ENCODE measurements at places on chromosomes 4 and X. TPM values are rescaled to one million over a fixed set of nuclear protein-coding genes. Genes with fewer than 3 reads are reported as not detected.

MAGEB1 gene
- not detected for total RNA-seq

WDR17 gene
- 1.9 TPM for total RNA-seq

CBR4 gene
- total RNA-seq, result 13.6 TPM

AWAT2 gene
- not detected for total RNA-seq

LUZP4 gene
- total RNA-seq, result not detected

DNA sequence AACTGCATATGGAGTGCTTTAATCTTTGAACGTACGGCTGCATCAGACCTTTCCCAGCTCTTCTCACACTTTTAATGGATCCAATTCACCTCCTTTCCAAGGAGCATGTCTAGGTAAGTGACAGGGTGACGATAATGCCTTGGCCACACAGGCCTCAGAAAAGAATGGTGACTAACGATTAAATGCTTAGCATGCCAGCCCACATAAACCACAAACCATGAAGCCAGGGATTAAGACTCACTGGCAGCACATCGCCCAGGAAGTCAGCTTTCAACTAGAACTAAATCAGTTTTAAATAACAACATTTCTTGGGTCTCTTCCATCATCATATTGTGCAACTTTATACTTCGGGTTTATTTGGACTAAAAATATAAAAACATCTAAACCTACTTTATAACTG lies 28.7 kb downstream of the INPP4B start:
- no peak for DNase-seq
- no peak overlapping the region for H3K27ac ChIP-seq
- no peaks in the 10 kb centered on the region for H3K27me3 ChIP-seq
- no peaks in the 10 kb centered on the region for H3K36me3 ChIP-seq
- H3K4me3 ChIP-seq, result no peak overlapping the region

DNA sequence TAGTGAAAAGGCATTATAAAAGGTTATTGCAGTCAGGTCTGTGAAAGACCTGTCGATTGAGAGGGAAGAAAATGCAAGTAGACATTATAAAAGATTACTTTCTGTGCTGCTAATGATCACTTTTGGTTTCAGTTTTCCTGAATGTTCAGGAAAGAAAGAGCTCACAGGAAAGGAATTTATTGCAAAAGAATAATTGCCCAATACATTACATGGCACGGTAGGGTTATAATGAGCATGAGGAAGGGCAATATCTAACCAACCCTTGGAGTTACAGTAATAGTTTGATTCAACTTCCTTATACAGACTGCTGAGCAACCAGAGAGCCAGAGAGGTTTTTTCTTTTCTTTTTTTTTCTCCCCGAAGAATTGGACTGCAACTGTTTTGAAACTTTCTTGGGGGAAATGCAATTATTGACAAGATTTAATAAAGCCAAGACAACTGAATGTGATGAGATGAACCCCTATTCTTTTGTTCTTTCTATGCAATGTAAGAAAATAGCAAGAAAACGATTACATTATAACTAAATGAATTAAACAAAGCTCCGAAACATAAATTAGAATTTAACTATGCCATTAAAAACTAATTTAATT lies 247.0 kb downstream of the C4orf33 start:
- peaks cover 3% of the 10 kb centered on the region for H3K4me1 ChIP-seq
- no peaks in the 10 kb centered on the region for H3K27me3 ChIP-seq
- no peak for DNase-seq
- no peaks in the 10 kb centered on the region for H3K36me3 ChIP-seq

DNA sequence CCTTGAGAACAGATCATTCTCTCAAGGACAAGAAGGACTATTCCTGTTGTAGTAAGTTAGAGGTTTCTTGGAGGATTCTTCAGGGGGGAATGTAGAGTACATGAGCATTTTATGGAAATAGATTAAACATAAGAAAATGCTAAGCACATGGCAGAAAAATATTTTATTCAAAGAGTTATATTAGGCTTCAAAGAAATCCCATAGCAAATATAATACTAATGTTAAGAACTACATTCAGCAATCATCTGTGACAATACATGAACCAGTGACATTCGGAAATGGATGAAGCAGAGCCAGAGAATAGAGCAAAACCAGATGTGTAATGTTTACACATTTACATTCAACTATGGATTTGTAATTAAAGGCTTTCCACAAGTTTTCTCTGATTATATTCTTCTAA lies 288.6 kb downstream of the NAF1 start:
- DNase-seq, result no peak
- H3K4me1 ChIP-seq, result no peaks in the 10 kb centered on the region
- H3K36me3 ChIP-seq, result no peaks in the 10 kb centered on the region
- no peaks in the 10 kb centered on the region for H3K27me3 ChIP-seq
- H3K27ac ChIP-seq, result no peak overlapping the region
- no peak overlapping the region for H3K4me3 ChIP-seq

DNA sequence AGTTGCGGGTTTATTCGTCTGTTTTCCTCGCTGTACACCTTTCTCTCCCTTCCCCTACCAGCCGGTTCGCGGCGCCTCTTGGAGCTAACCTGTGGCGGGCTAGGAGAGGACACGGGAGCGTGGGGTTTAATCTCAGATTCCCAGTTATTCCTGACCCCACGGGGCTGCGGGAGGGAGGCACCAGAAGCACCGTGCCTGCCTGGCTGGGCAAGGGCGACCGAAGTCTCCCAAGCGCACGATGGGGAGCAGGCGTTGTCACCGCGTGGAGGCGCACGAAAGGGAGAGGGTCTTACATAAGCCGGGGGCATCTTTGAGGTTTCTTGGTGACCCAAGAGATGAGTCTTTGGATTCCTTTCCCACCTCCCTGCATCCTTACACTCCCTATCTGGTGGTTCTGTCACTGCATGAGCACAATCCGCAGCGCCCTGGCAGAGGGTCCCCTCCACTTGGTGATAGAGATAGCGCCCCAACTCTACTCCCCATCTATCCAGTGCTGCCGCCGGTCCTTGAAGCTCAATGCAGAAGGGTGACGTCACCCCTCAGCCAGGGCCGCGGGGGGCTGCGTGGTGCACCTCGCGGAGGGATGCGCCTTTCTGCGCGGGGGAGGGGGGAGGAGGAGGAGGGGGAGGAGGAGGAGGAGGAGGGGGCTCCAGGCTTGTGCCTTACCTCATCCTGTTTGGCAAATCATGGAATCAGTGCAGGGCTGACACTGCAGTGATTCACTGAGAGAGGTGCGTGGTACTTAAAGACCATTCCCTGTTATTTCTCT lies 793 bp downstream of the TSPAN7 start:
- peak overlapping the region; percentile 37 for H3K4me3 ChIP-seq
- H3K4me1 ChIP-seq, result no peaks in the 10 kb centered on the region
- no peaks in the 10 kb centered on the region for H3K36me3 ChIP-seq
- no peaks in the 10 kb centered on the region for H3K27me3 ChIP-seq

- no peaks in the 10 kb centered on the region for H3K36me3 ChIP-seq
- H3K4me1 ChIP-seq, result peaks cover 6% of the 10 kb centered on the region
- no peak overlapping the region for H3K27ac ChIP-seq
- no peak overlapping the region for H3K4me3 ChIP-seq
Observed at GRCh38 chr4:40180356-40180755, 16.5 kb upstream of the RHOH start.

- DNase-seq, result no peak
- no peaks in the 10 kb centered on the region for H3K27me3 ChIP-seq
- H3K4me1 ChIP-seq, result no peaks in the 10 kb centered on the region
- no peak overlapping the region for H3K4me3 ChIP-seq
Observed at GRCh38 chr4:82479562-82479961, 49.2 kb downstream of the ENOPH1 start.

DNA sequence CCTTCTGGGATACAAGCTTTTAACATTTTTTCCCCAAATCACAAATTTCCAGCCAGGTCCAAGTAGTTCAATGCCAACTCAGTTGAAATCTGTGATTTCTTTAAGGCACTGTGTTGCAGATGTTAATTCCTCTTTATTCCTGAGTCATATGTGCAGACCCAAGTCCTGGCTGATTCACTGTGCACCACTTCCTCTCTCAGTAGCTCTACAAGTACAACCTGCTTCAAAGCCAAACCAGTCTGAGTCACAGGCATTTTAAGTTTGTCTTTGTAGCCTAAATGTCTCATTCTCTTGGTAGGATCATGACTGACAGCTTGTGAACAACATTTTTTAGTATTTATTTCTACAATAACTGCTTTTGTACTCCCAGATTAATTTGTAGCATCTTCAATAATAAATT lies 165.6 kb upstream of the S100G start:
- H3K36me3 ChIP-seq, result no peaks in the 10 kb centered on the region
- no peak overlapping the region for H3K27ac ChIP-seq
- H3K4me1 ChIP-seq, result no peaks in the 10 kb centered on the region

- DNase-seq, result no peak
- H3K27ac ChIP-seq, result peak overlapping the region; percentile 69
- peaks cover 43% of the 10 kb centered on the region for H3K4me1 ChIP-seq
- H3K27me3 ChIP-seq, result no peaks in the 10 kb centered on the region
Observed at GRCh38 chr4:183241322-183241640, 78.8 kb downstream of the CLDN22 start.

- no peak for DNase-seq
- no peaks in the 10 kb centered on the region for H3K27me3 ChIP-seq
- H3K27ac ChIP-seq, result no peak overlapping the region
- H3K4me1 ChIP-seq, result no peaks in the 10 kb centered on the region
Observed at GRCh38 chr4:4677556-4678522, 136.0 kb upstream of the STX18 start.

- no peaks in the 10 kb centered on the region for H3K27me3 ChIP-seq
- no peaks in the 10 kb centered on the region for H3K36me3 ChIP-seq
- H3K27ac ChIP-seq, result no peak overlapping the region
- DNase-seq, result no peak
- H3K4me3 ChIP-seq, result no peak overlapping the region
- H3K4me1 ChIP-seq, result no peaks in the 10 kb centered on the region
Observed at GRCh38 chrX:10989386-10989785, 121.7 kb upstream of the HCCS start.

DNA sequence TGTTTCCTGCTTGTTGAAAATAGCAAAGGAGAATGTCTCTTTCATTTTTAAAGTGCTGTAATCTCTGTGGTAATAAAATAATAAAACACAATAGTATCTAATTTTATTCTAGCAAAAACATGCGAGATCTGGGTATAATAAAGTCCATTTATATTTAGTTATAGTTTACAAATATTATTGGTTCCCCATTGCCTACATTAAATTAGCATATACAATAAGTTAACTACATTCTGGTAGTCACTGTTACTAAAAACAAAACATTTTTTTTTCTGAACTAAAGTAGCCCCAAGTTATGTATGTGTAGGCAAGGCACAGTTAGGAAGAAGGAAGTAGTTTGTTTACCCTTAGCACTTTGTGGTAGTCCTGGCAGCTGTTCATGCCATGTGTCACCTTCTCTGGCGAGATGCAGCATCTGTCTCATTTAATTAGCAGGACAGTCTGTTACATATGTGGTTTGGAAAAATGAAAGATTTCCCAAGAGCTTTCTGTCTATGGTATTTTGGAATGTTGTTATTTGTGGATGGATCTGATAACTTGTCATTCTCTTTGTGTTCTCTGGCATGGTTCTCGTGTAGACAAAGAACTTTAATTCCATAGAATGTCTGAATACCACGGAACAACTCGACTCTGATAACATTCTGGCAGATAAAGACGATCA lies 231.3 kb upstream of the PITX2 start:
- H3K4me1 ChIP-seq, result no peaks in the 10 kb centered on the region
- no peak for DNase-seq
- no peaks in the 10 kb centered on the region for H3K36me3 ChIP-seq
- H3K4me3 ChIP-seq, result no peak overlapping the region
- no peaks in the 10 kb centered on the region for H3K27me3 ChIP-seq
- H3K27ac ChIP-seq, result no peak overlapping the region

- no peaks in the 10 kb centered on the region for H3K27me3 ChIP-seq
- no peak for DNase-seq
- no peak overlapping the region for H3K27ac ChIP-seq
- no peak overlapping the region for H3K4me3 ChIP-seq
Observed at GRCh38 chr4:30535255-30535654, 184.9 kb upstream of the PCDH7 start.

- no peak overlapping the region for H3K27ac ChIP-seq
- no peak for DNase-seq
- no peaks in the 10 kb centered on the region for H3K36me3 ChIP-seq
- no peaks in the 10 kb centered on the region for H3K27me3 ChIP-seq
- H3K4me3 ChIP-seq, result no peak overlapping the region
Observed at GRCh38 chr4:8545439-8545765, 34.8 kb upstream of the GPR78 start.

DNA sequence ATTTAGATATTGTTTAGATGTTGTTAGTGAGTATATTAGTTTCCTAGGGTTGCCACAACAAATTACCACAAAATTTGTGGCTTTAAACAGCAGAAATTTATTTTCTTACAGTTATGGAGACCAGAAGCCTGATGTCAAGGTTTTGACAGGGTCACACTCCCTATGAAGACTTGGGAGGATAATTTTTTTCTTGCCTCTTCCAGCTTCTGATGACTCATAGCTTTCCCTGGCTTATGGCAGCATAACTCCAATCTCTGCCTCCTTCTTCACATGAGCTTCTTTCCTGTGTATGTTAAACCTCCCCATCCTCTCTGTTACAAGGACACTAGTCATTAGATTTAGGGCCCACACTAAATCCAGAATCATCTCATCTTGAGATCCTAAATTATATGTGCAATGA lies 20.9 kb upstream of the RAB40A start:
- H3K27me3 ChIP-seq, result no peaks in the 10 kb centered on the region
- H3K36me3 ChIP-seq, result no peaks in the 10 kb centered on the region
- no peak overlapping the region for H3K27ac ChIP-seq
- H3K4me3 ChIP-seq, result no peak overlapping the region
- no peak for DNase-seq
- no peaks in the 10 kb centered on the region for H3K4me1 ChIP-seq

DNA sequence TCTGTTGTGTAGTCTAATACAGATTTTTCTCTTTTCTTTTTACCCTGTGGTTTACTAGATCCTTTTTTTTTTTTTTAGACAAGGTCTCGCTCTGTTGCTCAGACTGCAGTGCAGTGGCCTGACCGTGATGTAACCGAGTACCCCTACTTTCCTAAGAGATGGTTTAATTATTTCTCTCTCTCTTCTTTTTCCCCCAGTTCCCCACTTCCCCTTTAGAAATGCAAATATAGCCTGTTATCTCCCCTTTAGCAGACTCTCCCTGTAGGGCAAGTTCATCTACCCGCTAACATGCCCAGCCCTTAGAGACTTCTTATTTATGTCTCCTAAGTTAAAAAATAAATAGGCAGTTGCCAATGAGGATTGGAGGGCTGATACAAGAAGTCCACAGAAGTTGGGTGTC lies 4.5 kb downstream of the SNX25 start:
- DNase-seq, result no peak
- H3K27me3 ChIP-seq, result no peaks in the 10 kb centered on the region
- H3K27ac ChIP-seq, result no peak overlapping the region
- no peak overlapping the region for H3K4me3 ChIP-seq
- H3K36me3 ChIP-seq, result no peaks in the 10 kb centered on the region

- H3K4me3 ChIP-seq, result no peak overlapping the region
- no peak for DNase-seq
- H3K36me3 ChIP-seq, result no peaks in the 10 kb centered on the region
- H3K27me3 ChIP-seq, result no peaks in the 10 kb centered on the region
Observed at GRCh38 chr4:123037804-123038203, 115.4 kb upstream of the NUDT6 start.

DNA sequence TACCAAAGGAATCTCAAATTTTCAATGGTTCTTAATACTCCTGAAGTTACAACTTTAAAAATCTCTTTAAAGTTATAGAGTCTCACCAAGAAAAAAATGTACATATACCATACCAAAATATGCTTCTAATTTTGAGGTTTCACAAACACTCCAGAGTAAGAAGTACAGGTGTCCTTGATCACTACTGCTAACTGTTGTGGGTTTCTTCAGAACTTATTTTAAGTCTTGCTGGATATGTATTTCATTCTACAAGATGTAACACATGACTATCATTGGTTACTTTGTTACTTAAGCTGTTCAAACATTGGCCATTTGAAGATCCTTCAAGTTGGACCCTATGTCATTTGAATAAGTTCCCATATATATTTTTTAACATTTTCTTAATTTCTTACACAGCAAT lies 808.0 kb downstream of the PCDH19 start:
- H3K27me3 ChIP-seq, result no peaks in the 10 kb centered on the region
- H3K4me3 ChIP-seq, result no peak overlapping the region
- no peak for DNase-seq
